ENCODE measurements at places on chromosomes 4 and X.

- DNase-seq, result peak; percentile 37
Measured at GRCh38 chr4:168923526-168924194, 86.4 kb downstream of the CBR4 start.

GRCh38 chr4:1726146-1726934 lies 5.0 kb downstream of the TACC3 start:
- DNase-seq, result peak; percentile 48

DNA sequence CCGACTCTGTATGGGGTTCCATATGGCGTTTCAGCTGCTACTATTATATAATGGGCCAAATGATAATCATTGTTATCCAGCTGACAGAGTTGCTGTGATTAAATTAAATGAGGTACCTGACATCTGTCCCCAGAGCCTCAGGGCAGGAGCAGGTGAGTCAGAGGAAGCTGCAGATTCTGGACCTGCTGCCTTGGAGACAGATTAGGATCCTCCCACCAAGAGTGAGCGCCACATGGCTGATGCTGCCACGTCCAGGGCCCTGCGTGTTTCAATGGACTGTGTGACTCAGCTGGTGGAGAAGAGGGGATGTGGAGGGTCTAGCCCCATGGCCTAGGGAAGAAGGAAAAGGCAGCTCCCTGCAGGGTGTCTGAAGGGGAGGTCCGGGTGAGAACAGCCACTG lies 28.3 kb upstream of the UXT start:
- DNase-seq, result no peak

GRCh38 chr4:7852568-7853185 lies 87.0 kb downstream of the AFAP1 start:
- DNase-seq, result no peak

DNA sequence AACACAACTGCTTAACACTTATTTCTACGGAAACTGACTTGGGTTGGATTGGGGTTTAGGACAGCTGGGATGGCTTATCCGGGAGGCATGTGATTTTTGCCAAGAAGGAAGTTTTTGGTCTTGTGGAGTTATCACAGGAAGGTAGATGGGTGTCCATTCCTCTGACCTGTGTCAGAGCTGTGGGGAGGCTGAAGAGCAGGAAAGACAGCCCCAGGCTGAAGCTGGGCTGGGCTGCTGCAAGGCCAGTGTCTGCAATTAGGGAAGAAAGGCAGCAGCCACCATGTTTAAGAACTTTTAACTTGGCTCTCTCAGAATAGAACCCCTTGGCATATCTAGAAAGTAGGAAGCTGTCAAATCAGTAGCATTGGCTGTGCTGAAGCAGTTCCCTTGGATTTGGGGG lies 42.3 kb downstream of the CCNG2 start:
- no peak for DNase-seq

GRCh38 chr4:139761461-139761860 lies 95.8 kb downstream of the MGST2 start:
- no peak for DNase-seq

- no peak for DNase-seq
Measured at GRCh38 chr4:67549123-67549522, 3.8 kb upstream of the CENPC start.

GRCh38 chr4:5133933-5134594 lies 82.8 kb downstream of the STK32B start:
- no peak for DNase-seq
